C1 segment of cervical spinal cord (tissue), 14 donors: ENCODE measurements at places on chromosomes 7 and 10.

- DNase-seq: peak; percentile 47
These were observed 488 bp downstream of the ARMC10 start for GRCh38 chr7:103075337-103075918.

- DNase-seq: no peak
These were observed 514 bp downstream of the RADIL start for GRCh38 chr7:4883033-4883371.

- DNase-seq: no peak
These were observed 43.8 kb upstream of the RABGEF1 start for GRCh38 chr7:66696774-66697191.

- DNase-seq: no peak
These were observed 105.1 kb downstream of the GRID1 start for GRCh38 chr10:86261470-86261869.

DNA sequence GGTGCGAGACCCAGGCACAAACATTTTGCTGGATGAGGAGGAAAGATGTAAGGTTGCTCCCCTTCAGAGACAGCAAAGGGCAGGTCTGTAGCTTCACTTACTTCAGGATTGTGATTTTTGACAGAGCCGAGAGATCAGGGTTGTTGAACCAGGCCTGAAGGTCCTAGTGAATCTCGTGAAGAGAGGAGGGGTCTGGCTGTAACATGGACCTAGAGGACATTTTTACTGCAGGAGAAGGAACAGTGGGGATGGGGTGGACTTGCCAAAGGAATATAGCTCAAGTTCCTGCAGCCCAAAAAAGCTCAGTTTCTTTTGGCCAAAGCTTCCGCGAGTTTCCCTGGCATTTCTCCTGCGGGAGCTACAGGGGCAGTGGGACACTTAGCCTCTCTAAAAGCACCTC is 976 bp upstream of the EGFR start:
- no peak for DNase-seq

- no peak for DNase-seq
These were observed 972 bp upstream of the CXCL12 start for GRCh38 chr10:44385696-44386441.
